ENCODE measurements at places on chromosomes 4 and X.
A peak's percentile ranks its signal among the peaks of the same experiment; 100 is the strongest.

GRCh38 chr4:7549866-7550265 is 115.1 kb upstream of the PSAPL1 start:
- DNase-seq, result no peak

DNA sequence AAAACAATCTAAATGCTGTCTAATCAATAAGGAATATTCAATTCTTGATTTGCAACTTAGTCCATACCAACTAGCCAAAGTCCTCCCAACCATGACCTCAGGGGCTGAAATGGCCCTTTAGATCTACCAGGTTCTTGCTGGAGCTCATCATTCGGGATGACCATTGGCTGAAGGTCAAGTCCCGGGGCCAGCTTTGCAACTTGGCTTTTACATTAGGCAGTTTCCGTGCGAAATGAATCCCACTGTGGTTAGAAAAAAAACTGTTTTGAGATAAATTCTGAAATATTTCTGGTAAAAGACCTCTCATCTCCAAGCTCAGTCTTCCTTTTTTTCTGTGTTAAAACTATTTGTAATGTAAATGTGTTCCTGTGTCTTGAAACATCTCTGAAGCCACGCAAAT is 178.6 kb downstream of the TENM3 start:
- no peak for DNase-seq

DNA sequence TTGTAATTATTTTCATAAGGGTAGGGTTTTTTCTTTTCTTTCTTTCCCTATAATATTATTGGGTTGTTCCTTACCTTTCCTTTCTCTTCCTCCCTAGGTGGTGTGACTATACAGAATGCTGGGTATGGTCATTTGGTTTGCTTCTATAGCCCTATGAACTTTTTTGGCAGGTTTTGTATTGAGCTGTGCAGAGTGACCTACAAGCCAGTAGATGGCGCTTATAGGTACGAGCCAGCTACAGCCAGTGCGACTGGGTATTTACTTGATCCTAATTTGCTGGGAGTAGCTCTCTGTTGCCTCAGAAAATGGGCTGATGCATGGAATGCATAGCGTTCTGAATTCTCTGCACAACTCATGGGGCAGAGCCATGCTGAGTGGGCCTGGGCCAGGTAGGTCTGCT is 423.3 kb downstream of the MAGEE1 start:
- no peak for DNase-seq

DNA sequence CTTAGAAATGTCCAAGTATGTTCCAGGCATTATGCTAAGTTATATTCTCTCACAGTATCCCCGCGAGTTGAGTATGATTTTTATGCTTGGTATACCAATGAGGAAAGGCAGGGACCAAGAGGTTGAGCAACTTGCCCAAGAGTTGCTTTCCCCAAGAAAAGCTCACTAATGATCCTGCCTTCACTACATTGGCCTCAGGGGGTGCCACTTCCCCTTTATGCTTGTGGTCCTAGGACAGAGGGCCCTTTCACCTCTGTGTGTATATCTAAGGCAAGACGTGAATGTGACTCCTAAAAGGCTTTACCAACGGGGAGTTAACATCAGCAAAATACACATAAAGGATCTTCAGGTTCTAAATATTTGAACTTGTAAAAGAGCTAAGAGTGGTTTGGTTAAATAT is 164.4 kb upstream of the CPEB2 start:
- no peak for DNase-seq

DNA sequence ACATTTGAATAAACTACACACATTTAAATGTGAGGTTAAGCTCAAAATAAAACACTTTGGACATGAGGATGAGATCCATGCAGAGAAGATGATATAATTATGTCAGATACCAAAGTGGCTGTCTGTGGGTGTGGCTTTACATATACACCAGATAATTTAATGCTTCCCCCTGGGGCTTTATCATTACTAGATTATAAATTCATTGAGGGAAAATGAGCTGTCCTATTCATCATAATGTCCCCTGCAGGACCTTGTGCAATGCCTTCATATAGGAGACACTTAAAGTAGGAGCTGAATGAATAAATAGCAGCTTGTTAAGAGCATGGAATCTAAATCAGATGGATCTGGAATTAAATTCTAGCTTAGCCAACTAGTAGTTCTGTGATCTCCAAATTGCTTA is 49.7 kb downstream of the OTC start:
- DNase-seq, result no peak

- DNase-seq, result no peak
Observed at GRCh38 chrX:13401724-13402123, 81.9 kb upstream of the ATXN3L start.

GRCh38 chr4:174928575-174929253 is 10.6 kb downstream of the ADAM29 start:
- DNase-seq, result no peak

DNA sequence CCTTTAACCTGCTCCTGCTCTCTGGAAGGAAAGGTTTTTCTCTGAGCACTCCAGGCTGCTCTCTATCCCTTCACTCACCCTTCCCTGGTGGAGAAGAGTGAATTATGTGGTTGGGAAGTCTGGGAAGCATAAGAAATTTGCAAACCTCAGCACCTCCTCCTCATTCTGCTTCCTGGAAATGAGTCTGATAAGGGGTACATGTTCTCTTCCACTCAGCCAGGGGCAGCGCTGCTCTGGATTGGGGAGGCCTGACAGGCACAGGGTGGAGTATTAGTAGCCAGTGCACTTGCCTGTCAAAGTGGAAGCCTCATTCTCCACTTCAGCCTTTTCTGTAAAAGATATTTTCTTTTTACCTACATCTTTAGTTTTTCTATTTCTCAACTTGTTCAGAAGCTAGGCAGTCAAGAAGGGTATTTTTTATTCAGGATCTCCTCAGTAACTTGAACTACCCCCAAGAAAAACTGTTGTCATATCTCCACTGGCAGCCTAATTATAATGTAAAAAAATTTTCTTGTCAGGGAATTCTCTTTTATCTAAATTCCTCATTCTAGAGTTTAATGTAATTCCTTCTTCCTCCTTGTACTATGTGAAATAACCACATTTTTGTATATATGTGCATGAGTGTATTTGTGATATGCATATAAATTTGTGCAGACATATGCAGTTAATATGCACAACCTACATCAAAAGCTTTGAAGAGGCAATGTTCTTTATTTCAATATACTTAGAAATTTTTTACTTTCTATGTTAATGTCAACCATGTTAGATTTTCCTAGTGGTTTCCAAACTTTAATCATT is 15.3 kb downstream of the ADAMTS3 start:
- DNase-seq, result no peak

DNA sequence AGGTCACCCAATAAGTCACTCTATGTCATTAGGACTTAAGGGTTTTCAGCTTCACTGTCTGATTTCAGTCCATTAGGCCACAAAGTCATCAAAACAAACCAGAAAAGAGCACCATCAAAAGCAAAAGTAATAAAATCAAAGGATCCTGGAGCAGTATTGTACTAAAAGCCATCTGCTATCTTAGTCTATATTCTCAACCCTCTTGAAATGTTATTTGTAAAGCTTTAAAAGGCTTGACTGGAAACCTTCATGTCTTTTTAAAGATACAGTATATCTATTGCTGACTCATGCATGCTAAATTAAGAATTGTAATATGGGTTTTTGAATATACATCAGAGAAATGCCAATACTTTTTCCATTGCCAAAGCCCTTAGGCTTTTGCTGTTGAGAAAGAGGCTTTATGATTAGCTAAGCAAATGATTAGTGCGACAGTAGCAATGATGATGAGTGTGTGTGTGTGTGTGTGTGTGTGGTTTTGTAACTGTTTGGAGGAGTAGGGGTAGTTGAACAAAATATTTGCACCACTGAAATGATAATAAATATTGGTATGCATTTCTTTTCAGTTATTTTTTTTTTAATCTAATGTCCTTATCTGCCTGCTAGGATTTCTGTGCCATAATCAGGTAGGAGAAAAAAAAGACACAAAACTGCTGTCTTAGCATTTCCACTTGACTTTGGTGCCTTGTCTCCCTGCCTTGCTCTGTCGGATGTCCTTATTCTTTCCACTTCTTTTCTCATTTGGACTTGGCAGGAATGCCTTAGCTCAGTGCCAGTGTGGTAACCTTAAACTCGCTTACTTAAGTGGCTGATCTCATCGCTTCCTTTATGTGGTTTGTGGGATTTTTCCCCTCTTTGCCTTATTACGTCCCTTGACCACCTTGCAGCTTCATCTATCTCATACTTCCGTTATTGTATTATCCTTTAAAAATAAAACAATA is 119.7 kb downstream of the PCDH7 start:
- no peak for DNase-seq

- no peak for DNase-seq
Observed at GRCh38 chr4:48831532-48832030, 693 bp downstream of the OCIAD1 start.

DNA sequence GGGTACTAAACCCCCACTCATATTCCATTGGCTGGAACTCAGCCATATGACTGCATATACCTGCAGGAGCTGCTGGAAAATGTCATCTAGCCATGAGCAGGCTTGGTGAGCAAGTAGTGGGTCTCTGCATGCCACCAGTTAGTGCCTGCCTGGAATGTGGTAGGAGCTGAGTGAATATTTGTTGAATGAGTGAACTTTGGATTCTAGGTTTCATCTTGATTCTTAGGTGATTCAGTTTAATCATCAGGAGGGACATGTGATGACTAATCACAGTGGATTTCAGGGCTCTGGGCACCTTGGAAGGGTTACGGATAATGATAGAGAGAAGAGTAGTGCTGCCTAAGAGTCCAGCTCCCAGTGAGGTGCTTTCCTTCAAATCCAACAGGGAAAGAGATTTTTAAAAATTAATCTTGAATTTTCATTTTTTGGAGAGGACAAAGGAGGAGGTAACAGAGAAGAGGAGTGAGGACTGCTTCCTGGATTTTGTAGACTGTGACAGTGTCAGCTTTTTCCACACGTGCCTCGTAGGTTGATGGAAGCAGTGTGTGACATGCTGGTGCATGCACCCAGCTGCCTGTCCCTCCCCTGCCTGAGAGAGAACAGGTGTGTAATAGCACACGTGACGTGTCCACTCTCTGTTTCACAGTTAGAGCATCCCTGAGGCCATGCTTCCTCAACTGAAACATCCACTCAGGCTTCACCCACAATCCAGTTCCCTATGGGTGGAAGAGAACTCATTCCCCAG is 30.4 kb downstream of the NHS start:
- no peak for DNase-seq

- no peak for DNase-seq
Observed at GRCh38 chr4:152719801-152720556, 40.2 kb upstream of the TMEM154 start.

GRCh38 chrX:42531441-42531840 is 246.5 kb downstream of the PPP1R2C start:
- peak; percentile 48 for DNase-seq

DNA sequence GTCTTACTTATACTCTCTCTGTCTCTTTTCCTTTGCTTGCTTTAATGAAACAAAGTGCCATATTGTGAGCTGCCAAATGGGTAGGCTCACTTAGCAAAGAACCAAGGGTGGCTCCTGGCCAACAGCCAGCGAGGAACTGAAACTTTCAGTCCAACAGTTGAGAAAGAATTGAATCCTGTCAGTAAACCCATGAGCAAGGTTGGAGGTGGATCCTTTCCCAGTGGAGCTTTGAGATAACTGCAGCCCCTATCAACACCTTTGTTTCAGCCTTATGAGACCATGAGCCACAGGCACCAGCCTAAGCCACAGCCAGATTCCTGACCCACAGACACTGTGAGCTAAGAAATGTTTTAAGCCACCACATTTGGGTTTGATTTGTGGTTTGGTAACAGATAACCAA is 362.2 kb downstream of the PDGFC start:
- DNase-seq, result no peak

DNA sequence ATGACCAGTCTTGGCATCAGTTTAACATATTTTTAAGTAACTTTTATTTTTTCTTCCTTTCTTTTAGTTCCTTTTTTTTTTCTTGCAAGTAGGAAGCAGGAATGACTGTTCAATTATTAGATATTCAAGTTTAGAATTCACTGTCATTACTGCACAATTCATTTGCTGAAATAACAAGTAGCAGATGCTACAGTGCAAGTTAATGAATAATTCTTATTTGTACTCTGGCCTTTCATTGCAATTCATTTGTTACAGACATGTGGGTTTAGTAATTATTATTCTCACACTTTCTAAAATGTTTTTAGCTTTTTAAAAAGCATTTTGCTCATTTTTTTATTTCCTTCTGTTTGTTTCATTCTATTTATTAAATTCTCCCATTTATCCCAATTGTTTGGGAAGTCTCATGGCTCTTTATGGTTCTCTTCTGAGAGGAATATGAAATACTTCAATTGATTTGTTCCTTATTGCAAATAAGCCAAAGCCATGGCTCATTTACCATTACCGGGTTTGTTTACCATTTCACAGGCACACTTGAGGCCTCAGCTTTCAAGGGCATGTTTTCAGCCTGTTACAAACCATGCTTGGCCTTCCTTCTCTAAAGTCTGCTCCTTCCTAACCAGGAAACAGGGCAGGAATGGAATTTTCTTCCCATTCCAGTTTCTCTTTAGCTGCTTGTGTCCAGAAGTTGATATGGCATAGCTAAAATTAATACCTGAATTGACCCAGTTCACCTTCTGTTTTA is 4.6 kb upstream of the DCAF4L1 start:
- DNase-seq, result no peak

All from CD4-positive, alpha-beta T cell treated with Interleukin-4 for 4 hours (primary cell).